ENCODE measurements at places on chromosomes 4 and X.

DNA sequence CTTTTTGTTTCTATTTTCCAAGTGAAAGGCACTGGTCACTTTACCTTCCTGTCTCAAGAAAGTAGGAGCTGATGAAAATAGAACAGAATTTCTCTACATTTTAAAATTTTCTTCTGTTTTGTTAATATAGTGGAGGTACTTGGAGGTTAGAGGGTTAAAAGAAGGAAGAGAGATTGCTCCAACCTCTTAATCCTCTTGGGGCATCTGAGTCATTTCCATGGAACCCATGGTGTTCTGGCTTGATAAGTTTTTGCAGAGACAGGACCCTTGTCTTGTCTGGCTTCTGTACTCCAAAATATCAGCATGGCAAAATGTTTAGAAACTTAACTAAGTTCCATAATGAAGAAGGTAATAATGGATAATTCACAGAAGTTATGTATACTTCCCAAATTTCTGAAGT, 727.2 kb downstream of the C4orf33 start:
- no peak for DNase-seq

DNA sequence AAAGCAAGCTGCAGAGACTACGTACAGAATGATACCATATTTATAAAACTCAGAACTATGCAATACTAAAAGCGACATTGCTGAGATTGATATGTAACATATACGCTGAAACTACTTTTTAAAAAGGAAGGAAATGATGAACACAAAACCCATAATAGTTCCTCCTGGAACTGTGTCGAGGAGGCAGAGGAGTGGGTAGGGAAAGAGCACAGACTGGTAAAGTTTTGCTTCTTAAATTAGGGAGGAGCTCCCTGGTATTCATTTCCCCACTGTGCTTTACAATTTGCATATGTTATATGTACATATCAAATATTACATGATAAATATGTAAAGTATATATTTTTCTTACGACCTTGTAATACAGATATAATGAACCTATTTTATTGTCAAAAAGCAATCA, 13.9 kb downstream of the UFSP2 start:
- no peak for DNase-seq

GRCh38 chr4:31294655-31295480, 574.7 kb downstream of the PCDH7 start:
- no peak for DNase-seq

DNA sequence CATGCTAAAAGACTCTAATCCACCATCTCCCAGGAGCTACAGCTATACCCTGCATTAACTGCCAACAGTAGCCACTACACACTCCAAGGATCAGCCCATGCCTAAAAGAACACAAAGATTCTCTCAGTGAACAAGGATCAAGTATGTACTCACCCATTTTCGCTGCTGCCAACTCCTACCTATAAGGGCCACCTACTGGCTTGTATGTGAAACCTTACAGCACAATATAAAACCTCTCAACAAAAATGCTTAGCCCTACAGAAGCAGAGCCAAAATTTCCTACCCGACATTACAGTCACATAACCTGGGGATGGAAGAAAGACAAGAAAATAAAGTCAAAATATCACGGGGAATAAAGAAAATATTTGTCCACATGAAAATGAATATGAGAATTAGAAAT, 562.8 kb upstream of the POU3F4 start:
- DNase-seq: no peak

Data from activated CD8-positive, alpha-beta memory T cell treated with anti-CD3 and anti-CD28 coated beads, Interleukin-2, amount 50 U/mL, for 4 hours (primary cell).